ENCODE measurements at places on chromosomes 12 and 14.

- DNase-seq: no peak
Measured at GRCh38 chr12:72110937-72111650, 161.1 kb upstream of the TRHDE start.

- no peak for DNase-seq
Measured at GRCh38 chr14:83912032-83912642, 1617.8 kb upstream of the FLRT2 start.

DNA sequence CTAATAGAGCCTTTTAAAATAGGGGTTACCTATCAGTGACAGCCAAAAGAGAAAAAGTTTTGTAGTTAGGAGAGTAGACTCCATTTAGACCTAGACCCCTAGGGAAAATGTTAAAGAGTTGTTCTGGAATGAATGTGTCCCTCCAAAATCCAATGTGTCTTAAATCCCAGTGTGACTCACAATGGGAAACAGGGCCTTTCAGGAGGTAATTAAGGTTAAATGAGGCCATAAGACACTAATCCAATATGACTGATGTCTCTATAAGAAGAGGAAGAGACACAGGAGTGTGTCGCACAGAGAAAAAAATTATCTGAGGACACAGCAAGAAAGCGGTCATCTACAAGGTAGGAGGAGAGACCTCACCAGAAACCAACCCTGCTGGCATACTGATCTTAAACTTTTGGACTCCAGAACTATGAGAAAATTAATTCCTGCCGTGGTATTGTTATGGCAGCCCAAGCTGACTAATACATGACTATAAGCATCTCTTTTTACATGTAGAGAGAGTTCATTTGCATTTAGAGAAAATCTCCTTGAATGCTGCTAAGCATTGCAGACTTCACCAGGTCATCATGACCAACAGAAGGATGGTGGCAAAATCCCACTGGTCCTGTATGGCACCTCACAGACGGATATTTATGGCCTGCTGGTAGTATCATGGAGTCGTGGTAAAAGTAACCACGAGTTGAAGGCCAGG lies 259.6 kb upstream of the TMTC1 start:
- no peak for DNase-seq

GRCh38 chr14:101776344-101776743 lies 14.8 kb downstream of the PPP2R5C start:
- DNase-seq: no peak

DNA sequence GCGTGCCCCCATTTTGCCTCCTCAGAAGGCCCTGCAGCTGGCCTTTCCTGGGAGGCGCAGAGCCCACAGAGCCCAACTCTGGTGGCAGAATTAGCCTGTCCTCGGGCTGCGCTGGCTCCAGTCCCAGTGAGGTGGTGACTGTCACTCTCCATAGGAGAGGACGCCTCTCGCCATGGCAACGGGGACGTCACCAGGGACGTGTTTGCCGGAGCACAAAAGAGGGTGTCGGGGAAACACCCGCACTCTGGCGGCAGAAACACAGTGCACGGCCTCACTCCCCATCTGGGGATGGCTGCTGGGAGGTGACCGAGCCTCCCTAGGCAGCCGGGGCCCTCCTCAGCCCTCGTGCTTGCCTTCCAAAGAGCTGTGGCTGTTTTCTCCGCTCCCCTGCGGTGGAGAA lies 50.2 kb upstream of the NCOR2 start:
- no peak for DNase-seq

- DNase-seq: no peak
Measured at GRCh38 chr12:98894412-98895085, 249.5 kb downstream of the APAF1 start.

DNA sequence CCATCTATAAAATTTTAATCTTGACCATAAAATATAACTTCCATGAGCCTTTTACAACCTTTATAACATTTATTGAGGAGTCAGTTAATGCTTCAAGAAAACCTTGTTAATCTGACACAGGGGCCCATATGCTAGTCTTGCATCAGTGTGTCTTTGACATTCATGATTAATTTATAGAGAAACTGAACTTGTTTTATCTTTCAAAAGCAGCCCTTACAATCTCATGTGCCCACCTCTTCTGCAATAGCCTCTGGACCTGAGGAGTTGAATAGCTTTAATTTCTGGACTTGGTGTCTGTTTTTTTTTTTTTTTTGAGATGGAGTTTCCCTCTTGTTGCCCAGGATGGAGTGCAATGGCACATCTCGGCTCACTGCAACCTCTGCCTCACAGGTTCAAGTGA lies 8.6 kb upstream of the LPCAT3 start:
- no peak for DNase-seq

DNA sequence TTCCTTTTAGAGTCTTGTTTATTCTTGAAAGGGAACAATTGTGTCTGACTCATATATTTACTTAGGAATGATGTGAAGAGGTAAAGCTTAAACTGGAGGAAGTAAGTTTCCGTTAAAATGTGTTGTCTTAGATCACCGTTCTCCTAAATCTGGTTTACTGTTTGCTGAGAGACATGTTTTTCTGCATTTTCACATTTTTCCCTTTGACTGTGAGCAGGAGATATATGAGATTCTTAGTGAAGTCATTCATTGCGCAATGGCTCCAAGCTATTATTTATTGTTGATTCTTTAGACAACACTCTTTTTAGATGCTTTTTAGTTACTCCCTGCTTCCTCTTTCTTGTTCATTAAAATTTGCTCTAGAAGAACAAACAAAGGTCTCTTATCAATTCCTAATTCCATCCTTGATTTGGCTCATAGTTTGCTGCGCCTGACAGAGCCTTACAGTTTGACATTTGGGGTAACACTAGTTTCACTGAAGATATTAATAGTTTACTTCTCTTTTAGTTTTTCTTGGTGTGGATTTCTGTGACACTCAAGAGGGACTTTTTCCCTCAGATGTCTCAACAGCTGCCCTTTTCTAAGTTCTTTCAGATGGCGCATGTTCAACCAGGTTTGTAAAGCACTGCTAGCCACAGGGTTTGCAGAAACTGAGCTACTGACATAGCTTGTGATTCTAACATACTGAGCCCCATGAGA lies 11.4 kb downstream of the CLECL1 start:
- DNase-seq: no peak

Measured in stimulated activated CD8-positive, alpha-beta memory T cell treated with anti-CD3 and anti-CD28 coated beads, Interleukin-12 subunit alpha, Interleukin-12 subunit beta, amount 100 ng/mL, for 4 hours (primary cell).